ENCODE measurements at places on chromosomes 6 and 20.

DNA sequence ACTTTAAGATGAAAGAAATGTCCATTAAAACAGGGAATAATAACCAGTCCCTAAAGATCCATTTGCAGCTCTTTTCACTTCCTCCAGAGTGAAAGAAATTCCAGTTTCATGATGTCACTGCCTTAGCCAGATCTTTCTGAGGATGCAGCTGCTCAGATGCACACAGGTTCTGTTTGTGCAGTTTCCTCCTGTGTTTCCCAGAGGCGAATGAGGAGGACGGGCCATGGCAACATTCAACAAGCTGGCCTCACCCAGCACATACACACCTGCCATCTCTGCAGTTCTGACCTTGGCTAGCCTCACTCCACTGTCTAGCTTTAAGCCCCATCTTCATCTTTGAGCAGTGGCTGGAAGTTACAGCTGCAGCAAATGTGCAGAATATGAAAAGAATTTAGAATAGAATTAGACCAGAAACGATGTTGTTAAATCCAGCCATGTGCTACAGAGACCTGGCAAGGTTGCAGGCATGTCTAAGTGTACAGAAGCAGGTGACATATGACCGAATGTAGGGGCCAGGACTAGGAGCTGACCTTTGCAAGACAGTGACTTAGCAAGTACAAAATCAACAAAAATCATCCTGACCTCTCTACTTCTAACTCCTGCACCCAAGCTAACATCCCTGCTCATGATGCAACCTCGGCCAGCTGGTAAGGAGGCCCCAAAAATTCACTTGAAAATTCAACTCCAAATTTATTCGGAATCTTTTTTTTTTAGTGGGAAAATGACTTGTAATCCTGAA is 35.0 kb downstream of the FAM50B start:
- no peak for DNase-seq

GRCh38 chr6:107509506-107509905 is 19.6 kb downstream of the SOBP start:
- no peak for DNase-seq

- no peak for DNase-seq
Measured at GRCh38 chr20:36856691-36857635, 19.0 kb upstream of the TLDC2 start.

GRCh38 chr6:39965751-39966150 is 31.5 kb upstream of the MOCS1 start:
- no peak for DNase-seq

- DNase-seq: no peak
Measured at GRCh38 chr6:149766156-149766769, 16.7 kb downstream of the PCMT1 start.

DNA sequence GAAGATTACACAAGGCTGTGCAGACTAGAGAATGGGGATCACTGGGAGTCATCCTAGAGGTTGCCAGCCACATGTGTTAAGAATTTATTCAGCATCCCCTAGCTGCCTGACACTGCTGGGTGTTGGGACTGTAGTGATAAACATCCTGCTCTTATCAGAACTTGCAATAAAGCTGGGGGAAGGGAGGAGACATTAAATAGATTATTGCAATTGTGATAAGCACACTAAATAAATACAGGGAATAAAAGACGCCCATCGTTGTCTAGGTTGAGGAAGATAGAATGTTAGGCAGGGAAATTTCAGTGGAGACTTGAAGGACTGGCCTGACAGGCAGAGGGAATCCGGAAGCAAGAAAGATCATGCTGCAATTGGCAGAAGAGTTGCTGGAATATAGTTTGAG is 33.2 kb upstream of the TRAM2 start:
- no peak for DNase-seq

DNA sequence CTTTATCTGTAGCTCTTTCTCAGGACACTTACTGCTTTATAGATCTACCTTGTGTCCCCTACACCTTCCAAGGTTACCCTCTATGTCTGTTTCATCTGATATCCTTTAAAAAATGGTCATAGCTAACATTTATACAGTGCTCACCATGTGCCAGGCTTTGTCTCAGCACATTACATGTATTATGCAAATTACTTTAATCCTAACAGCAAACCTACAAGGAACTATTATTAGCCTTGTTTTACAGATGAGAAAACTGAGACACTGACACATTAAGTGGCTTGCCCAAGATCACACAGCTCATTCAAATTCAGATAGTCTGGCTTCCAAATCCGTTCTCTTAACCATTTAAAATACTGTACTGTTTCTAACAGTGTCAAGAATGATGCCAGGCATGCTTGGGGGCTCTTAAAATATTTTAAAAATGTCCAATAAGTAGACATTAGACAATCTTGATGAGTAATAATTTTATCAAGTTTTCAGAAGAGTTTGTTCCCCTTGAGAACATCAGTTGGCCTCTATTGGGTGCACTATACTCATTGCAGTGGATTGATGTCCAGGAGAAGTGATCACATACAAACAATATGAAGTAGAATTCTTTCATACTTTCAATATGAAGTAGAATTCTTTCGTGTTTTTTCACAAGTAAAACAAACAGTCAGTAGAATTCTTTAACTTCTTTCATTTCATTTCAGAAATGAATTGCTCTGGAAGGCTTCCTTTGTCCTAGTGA is 69.6 kb downstream of the DNAH8 start:
- no peak for DNase-seq

DNA sequence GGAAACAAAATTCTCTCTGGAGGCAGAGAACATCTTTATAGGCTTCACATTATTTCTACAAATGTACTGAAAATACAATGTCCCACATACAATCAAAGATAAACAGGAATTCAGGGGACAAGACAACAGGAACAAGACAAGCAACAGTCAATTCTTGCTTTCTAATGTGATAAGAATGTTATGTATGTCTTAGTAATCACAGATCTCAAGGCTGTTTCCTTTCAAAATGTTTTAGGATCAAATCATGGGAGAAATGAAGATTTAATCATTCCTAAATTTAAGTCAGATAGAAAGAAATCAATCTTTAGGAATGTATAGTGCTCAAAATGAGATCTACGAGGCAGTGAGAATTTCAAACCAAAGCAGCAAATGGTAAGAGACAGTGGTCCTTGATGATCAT is 32.1 kb downstream of the NEDD9 start:
- no peak for DNase-seq

DNA sequence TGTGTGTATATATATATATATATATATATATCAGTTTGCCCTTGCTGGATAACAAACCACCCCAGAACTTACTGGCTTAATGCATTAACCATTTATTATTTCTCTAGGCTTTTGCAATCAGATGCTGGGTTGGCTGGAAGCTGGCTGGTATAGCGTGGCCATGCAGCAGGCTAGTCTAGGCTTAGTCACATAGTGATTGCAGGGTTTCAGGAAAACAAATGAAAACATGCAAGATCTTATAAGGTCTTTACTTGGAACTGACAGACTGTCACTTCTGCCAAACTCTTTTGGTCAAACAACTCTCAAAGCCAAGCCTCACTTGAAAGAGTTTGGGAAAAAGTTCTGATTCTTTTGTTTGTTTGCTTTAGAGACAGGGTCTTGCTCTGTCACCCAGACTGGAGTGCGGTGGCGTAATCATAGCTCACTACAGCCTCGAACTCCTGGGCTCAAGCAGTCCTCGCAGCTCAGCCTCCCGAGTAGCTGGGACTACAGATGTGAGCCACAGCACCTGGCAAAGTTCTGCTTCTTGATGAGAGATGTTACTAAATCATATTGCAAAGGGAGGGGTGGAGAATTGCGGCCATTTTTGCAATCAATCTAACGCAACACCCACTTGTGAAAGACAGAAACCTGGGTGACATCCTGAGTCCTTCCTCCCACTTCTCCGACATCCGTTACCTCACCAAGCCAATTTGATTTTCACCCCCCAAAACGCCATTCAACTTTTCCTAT is 74.6 kb upstream of the RNF24 start:
- no peak for DNase-seq

DNA sequence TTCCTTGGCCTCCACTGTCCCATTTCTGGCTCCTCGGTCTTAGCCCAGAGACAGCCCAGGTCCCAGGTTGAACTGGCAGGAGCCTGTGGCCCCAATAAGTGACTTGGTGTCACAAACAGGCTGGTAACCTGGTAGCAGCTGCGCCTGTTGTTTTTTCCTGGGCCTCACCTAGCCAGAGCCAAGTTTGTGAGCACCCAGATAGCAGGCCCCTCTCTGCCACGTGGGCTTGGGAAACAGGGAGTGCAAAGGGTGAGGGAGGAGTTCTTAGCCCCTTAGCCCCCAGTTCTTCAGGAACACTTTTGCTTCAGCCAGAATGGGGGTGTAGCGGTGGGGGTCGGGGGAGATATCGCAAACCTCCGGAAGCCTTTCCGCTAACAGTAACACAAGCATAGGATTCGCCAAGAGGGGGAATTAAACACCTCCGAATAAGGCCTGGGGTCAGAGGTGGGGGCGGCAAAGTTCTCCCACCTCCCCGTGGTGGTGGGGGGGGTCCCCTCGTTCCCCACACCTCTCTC is 760 bp downstream of the C6orf132 start:
- no peak for DNase-seq

DNA sequence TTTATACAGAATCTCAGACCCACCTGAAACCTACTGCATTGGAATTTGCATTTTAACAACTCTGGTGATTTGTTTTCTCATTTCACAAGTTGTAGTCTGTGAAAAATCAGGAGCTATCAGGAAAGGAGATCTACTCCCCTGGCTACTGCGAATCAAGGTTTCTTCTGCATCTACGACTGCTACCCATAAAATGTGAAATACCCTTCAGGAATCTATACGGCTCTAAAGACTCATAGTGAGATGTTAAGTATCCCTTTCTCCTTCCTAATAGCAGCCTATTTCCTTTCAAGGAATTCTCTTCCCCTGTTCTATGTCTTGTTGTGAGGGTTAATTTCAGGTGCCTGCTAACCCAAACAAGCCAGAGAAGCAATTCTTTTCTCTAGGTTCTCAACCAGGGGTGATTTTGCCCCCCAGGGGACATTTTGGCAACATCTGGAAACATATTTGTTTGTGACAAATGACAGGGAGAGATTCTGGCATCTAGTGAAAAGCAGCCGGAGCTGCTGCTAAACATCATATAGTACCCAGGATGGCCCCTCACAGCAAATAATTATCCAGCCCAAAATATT is 26.3 kb downstream of the WFDC3 start:
- no peak for DNase-seq

DNA sequence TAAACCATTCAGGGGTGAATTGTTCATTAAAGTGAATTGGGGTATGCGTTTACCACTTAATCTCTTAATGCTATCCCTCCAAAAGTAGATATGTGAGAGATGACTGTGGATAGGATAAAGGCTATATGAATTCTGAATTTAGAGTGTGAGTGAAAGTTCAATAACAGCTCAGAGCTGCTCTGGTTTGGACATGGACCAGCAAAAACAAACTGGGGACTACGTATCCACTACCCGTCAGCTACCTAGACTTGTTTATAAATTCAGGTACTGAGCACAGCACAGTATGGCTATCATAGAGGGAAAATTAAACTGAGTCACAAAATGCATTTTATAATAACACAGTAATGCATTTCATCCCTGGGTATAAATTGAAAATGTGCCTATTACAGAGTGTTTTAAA is 44.4 kb downstream of the HDDC2 start:
- DNase-seq: no peak

- DNase-seq: no peak
Measured at GRCh38 chr6:36933102-36933501, 21.4 kb upstream of the PI16 start.

DNA sequence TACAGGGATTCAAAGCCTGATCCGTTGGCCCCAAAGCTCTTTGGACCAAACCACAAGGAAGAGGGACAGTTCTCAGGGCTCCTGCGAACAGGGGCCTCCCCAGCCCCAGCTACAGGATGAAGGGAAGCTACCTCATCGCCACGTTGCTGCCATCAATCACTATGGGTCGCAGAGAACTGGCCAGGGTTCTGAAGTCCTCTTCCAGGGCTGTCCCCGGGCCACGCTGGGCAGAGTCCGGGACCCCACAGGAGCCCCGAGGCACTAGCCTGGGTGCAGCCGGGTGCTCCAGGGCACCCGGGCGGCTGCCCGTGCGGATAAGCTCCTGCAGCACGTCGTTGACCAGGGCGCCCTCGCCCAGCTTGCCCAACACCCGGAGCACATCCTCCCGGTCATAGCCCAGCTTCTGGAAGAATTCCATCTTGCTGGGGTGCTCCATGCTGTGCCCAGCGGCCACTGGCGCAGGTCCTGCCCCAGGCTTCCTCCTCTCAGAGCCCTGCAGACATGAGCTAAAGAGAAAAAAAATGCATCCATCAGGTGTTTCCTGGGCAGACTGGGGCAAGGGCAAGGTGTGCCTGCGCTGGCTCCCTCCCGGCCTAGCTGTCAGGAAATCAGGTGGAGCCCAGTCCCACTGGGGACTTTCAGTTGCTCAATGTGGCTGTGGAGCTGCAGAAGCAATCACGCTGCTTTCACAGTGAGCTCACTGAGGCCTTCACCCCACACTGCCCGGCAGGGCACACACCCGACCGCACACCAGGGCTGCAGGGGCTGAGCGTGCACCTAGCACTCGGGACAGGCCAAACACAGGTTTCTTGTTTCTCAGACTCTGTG is 10.5 kb downstream of the ZC3H12D start:
- no peak for DNase-seq

DNA sequence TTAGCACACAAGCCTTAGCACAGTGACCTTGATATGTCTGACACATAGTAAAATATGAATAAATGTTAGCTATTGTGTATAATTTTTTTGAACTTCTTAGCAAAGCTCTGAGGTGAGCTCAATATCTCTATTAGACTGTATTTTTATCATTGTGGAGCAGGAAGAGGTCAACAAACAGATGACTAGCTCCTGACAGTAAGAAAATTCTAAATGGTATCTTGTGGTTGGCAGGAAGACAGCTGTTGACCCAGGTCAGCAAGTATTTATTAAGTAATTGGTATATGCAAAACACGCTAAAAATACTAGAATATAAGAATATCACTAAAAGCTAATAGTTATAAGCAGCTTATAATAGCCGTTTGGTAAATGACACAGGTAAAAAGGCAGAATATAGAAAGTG is 77.5 kb upstream of the MARCKS start:
- no peak for DNase-seq

DNA sequence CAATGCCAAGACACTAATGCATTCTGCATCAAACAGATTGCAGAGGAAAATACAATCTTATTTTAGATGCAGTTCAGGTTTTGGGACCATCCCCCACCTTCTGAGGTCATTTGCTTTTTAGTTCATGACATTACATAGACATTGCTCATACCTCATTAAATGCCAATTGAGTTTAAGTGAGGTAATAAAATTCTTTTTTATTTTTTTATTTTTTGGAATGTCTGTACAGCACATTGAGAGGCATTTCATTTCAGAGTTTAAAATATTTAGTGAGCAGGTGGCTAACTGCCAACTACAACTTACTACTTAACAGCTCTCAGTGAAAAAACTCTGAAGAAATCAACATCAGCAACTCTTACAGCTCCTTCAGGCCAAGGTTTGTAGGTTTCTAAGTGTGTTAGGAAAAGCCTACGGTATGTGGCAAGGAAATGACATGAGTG is 482.2 kb upstream of the RNF217 start:
- DNase-seq: no peak

DNA sequence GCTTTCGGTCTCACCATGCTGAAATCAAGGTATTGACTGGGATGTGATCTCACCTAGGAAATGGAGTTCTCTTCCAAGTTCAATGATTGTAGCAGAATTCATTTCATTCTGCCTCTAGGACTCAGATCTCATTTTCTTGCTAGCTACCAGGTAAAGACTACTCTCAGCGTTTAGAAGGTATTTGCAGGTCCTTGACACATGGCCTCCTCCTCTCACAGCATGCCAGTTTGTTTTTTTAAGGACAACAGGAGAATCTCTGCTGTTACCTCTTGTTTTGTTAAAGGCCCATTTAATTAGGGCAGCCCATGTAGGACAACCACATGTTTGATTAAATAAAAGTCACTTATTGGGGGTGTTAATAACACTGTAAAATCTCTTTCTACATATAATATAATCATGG is 757.8 kb downstream of the EYS start:
- DNase-seq: no peak

- no peak for DNase-seq
Measured at GRCh38 chr6:47066418-47066817, 24.3 kb upstream of the ADGRF1 start.

Measured in effector memory CD4-positive, alpha-beta T cell (primary cell).